ENCODE measurements at places on chromosomes 2 and 18.
A peak's percentile ranks its signal among the peaks of the same experiment; 100 is the strongest.

- DNase-seq: no peak
Observed at GRCh38 chr2:80499095-80499494, 194.5 kb upstream of the LRRTM1 start.

GRCh38 chr2:144686518-144687215 is 166.7 kb upstream of the ZEB2 start:
- no peak for DNase-seq

DNA sequence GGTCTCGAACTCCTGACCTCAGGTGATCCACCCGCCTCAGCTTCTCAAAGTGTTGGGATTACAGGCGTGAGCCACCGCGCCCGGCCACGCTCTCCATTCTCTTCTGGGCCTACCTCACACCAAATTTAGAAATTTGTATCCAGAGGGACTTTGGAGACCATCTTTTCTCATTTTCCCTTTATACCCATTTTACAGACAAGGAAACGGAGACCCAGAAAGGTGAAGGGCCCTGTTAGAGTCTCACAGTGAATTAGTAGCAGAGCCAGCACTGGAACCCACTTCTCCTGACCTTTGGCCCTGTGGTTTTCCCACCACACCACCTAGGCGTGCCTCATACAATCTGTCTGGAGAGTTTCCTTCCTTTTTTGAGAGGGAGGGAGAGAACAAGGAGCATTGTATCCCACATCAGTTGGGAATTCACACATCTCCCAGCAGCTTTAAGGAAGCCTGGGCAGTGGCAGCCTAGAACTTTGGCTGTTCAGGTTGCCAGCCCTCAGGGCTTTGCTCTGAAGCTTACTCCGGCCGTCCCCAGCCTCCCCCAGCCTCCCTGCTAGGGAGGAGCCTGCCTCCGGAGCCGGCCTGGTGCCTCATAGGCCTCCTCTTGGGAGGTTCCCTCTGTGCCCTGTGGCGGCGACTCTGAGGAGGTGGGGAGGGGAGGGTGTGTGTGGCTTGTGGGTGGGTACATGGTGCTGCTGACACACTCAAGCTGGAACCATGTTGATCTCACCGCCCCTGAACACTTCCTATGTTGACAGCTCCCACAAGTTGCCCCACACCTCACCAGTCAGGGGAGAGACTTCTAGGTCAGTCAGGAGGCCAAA is 13.8 kb downstream of the FOSL2 start:
- DNase-seq: no peak

DNA sequence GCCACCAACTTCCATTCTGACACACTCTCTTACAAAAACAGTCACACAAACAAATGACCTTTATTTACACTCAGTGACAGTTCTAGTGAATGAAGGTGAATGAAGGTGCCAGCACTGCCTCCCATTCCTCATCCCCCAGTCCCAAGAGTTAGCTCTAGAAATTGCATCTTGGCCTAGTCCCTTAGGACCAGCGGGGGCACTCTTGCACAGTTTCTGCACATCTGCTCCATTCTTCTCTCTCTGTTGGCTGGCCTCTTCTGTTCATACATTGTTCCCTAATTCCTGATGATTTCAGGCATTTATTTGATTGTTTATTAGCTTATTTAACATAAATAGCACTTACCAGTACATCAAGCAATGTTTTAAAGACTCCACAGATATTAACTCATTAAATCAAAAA is 30.9 kb downstream of the GAREM1 start:
- DNase-seq: no peak

DNA sequence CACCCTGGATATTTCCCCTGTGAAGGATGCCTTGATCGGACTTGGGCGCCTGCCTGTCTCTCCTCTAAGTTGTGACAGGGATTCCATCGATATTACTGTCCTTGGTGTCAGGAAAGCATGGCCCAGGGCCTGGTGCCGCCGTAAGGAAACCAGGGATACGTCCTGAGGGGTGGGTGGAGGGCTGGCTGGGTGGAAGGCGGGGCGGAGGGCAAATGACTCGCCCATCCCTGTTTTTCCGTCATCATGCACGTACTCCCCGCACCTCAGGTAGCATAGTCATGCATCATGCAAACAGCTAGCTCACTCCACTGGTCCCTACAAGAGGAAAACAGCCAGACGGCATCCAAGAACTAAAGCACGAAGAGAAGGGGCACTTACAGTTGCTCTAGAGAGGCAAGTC is 57.1 kb downstream of the PXDN start:
- DNase-seq: no peak

GRCh38 chr2:3535794-3536681 is 16.7 kb upstream of the ADI1 start:
- DNase-seq: peak; percentile 47

- DNase-seq: no peak
Observed at GRCh38 chr2:223697316-223697891, 95.2 kb upstream of the SCG2 start.

DNA sequence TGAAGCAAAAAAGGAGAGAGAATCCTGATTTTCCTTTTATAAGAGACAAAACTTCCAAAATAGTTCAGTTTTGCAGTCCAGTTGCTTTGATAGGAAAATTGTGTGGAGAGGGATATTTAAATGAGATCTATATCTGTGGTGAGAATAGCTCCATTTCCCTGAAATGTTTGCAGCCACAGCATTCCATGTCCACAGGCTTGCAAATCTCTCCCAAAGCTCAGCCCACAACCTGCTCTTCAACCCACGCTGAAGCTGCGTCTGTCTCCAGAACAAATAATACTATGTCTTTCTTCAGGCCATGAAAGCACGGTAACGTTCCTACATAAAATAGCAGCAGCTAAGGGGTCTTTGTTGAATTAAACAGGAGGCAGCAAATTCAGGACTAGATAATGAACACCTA is 31.8 kb downstream of the TMEM17 start:
- no peak for DNase-seq

DNA sequence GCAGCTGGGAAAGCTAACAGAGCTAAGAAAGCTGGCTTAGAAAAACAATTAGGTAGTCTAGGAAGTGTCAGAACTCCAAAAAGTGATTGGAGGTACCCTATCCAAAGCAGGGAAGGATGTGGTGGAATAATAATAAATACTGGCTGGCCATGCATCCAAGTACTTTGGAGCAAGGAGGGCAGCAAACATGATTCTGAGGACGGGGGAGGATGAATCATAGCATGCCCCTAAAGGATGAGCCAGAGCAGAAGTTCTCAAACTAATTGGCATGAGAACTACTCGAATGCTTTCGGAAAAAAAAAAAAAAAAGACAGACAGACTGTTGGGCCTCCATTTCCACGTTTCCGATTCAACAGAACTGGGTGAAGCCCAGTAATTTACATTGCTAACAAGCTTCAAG is 2.4 kb downstream of the CWC22 start:
- DNase-seq: no peak

- DNase-seq: peak; percentile 64
Observed at GRCh38 chr2:170530284-170530745, 184.8 kb upstream of the SP5 start.

Measured in HuH-7.5 (cell line).